ENCODE measurements at places on chromosomes 11 and 22.

GRCh38 chr22:41842996-41843970, 10.4 kb downstream of the SREBF2 start:
- no peak for DNase-seq

- DNase-seq, result no peak
Observed at GRCh38 chr11:92297567-92298553, 73.2 kb downstream of the FAT3 start.

DNA sequence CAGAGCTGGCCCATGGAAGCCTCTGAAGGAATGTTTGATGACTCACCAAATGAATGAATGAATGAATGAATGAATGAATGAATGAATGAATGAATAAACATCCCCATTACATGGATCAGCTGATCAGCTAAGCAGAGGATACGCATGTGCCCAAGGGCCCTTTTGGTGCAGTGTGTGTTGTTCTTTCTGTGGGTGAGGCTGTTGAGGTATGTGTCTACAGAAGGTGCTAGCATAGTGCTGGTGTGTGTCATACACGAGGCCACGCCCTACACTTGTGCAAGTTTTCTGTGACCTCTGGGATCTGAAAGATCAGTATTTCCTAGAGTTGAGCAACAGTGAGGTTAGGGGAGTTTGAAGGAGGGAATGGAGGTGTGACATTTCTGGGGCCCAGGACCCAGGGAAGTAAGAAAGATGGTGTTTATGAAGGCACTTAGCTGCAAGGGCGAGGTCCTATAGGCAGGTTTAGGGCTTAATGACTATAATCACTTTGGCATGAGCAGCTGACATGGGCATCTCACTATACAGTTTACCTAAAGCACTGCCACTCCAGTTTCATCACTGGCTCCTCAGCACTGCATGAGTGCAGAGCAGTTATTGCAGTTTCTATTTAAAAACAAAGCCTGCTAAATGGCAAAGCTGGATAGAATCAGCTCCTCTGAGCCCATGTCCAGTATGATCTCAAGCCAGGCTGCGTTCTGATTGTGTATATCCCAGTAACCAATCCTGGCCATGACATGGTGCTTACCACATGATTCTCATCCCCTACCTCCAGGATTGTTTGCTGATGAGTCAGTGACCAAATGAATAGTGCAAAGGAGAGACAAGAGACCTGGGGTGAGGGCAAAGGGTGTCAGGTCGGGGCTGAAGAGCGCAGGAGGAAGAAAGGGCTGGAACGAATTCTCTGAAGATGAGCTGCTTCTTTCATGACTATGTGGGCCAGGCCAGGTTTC, 36.4 kb upstream of the E2F8 start:
- DNase-seq, result no peak

DNA sequence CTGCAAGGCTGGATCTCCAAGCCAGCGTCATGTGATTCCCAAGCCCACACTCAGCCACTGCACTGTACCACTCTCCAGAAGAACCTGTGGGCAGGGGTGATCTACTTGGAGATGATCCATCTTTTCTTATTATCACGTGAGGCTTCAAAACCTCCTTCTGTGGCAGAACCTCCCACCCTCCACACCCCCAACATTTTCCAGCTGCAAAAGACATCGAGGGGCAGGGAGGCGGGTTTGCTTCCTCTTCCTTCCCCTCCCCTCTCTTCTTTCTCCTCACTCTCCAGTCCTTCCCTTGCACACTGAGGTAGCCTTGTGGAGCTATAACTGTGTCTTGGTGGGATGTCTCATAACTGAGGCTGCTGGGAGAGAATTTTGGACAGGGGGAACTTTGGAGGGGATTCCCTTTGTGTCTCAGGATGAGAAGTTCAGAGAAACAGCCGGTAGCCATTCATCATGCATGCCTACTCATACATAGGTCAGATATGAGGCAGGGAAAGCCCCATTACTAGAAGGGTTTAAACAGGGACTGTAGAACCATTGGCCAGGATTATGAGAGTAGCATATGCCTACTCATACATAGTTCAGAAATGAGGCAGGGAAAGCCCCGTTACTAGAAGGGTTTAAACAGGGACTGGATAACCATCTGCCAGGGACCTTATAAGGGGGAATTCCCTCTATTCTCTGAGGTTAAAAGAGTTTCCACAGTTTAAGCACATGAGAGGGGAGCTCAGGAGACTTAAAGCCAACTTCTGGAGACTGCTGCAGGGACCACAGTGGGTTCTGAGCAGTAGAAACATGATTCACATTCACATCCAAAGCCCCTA, 420.7 kb upstream of the CADM1 start:
- DNase-seq, result no peak

- no peak for DNase-seq
Observed at GRCh38 chr11:71169313-71169712, 83.1 kb downstream of the SHANK2 start.

DNA sequence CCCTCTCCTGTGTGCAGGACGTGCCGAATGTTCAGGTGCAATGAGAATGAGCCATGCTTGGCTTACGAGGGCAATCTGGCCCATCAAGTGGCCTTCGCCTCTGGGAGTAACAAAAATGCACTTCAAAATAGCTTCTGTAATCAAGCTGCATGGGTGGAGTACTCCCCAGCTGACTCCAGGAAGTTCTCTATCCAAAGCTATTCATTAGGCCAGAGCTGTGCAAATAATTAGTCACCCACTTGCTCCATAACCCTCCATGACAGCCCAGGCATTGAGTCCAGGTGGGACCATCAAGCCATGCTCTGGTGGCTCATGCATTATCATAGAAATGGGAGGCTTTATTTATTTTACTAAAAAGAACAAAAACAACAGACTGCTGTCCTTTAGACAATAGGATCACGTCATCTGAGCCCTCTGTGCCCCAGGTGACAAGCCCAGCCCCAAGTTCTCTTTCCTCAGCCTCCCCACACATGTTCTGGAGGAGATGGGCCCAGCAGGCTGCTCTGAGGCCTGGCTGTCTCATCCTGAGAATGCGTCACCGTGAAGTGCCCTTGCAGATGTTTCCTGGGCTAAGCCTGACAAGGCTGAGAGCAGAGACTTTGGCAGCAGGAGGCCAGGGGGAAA, 244.7 kb downstream of the ETS1 start:
- DNase-seq, result peak; percentile 26

DNA sequence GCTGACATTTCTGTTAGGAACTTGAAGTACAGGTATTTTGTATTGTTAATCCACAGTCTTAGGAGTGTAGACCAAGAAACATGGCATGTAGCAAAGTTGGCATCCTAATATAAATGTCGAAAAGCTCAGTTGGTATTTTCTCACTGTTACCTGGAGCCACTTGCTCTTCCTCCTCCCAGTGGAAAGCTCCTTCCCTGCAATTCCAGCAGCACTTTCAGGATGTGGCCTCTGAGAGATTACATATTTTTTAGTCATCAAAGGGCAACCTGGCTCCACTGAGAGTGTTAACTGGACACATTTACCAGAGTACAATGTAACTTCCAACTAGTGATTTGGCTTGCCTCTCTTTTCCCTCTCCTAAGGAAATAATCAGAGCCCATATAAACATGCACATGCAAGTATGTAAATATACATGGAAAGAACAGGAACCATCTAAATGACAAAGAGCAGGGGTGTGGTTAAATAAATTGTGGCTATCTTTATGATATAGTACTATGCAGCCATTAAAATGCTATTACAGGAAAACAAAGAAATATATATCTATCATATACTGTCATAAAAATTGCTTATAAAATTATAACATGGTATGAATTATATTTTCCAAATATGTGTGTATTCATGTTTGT, 14.3 kb upstream of the EED start:
- no peak for DNase-seq

- DNase-seq, result no peak
Observed at GRCh38 chr11:121717296-121717695, 264.5 kb upstream of the SORL1-AS1 start.

GRCh38 chr11:28730336-28730735, 622.1 kb downstream of the METTL15 start:
- no peak for DNase-seq

- no peak for DNase-seq
Observed at GRCh38 chr11:45079567-45079942, 66.9 kb upstream of the PRDM11 start.

GRCh38 chr11:130096823-130097222, 27.1 kb downstream of the APLP2 start:
- peak; percentile 59 for DNase-seq

DNA sequence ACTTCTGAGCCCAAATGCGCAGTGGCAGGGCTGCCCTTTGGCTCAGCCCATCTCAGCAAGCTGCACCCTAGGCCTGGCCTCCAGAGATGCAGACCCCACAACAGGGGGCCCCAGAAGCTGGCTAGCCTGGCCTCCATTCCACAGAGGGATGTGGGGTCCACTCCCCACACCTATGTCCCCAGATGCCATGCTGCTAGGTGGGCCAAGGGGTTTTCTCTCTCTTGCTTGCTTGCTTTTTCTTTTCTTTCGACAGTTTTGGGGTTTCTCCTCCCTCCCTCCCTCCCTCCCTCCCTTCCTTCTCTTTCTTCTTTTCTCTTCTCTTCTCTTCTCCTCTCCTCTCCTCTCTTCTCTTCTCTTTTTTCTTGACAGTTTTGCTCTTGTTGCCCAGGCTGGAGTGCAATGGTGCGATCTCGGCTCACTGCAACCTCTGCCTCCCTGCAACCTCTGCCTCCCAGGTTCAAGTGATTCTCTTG, 9.6 kb downstream of the SCARF2 start:
- DNase-seq, result no peak

GRCh38 chr11:117612177-117612576, 184.8 kb downstream of the DSCAML1 start:
- DNase-seq, result no peak

- no peak for DNase-seq
Observed at GRCh38 chr11:58958500-58958899, 19.2 kb downstream of the GLYATL1 start.

DNA sequence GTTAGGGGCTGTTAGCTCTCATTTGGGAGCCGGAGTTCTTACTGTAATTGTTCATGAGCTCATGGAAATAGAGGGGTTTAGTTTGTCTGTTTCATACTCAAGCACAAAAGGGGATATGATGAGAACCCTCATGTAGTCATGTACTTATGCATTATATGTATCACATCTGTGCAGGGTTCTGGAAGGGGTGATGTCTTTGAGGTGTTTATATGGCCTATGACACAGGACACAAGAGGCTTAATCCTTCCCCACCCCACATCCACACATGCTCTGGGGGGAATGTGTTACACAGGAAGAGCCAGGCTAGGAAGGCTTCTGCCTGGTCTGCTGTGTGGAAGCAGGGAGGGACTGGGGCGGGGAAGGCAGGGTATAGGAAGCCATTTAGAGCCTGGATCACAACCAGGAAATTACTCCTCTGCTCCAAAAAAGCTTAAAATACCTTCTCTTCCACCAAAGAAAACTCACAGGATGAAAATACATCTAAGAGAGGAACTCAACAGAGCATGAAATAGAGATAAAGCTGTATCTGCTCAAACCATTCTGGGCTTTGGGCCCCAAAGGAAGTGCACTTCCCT, 316.1 kb downstream of the TMEM135 start:
- no peak for DNase-seq

GRCh38 chr22:20724676-20725454, 49.0 kb upstream of the SERPIND1 start:
- no peak for DNase-seq

- no peak for DNase-seq
Observed at GRCh38 chr22:26860301-26860700, 202.9 kb downstream of the MIAT start.

DNA sequence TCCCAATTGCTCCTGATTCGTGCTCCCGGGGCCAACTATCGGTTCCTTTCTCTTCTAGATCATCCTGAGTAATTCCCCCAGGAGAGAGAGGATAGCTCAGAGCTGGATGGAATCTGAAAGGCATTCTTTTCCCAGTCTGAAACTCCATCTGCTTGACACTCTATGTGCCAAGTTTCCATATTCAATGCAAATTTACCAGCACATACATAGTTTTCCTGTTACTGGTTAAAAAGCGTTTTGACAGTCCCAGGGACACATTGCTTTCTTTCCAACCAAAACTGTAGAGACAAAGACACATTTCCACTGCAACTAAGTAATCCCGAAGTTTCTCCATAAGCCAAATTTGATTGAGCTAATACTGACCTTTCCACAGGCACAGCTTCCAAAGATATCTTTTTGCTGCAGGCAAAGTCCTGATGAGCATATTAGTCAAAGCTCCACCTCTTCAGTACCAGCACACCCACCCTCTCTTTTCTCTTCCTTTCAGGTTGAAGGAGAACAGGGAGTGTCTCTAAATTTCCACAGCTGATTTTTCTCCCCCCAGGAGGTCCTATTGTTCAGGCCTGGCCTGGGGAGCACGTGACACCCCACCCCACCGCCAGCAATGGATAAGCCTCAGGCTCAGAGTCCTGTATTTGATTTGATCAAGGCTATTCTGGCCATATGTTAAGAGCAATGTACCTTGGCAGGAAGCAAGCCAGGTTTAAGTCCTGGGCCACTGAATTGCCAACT, 9.7 kb upstream of the ANKK1 start:
- peak; percentile 53 for DNase-seq

DNA sequence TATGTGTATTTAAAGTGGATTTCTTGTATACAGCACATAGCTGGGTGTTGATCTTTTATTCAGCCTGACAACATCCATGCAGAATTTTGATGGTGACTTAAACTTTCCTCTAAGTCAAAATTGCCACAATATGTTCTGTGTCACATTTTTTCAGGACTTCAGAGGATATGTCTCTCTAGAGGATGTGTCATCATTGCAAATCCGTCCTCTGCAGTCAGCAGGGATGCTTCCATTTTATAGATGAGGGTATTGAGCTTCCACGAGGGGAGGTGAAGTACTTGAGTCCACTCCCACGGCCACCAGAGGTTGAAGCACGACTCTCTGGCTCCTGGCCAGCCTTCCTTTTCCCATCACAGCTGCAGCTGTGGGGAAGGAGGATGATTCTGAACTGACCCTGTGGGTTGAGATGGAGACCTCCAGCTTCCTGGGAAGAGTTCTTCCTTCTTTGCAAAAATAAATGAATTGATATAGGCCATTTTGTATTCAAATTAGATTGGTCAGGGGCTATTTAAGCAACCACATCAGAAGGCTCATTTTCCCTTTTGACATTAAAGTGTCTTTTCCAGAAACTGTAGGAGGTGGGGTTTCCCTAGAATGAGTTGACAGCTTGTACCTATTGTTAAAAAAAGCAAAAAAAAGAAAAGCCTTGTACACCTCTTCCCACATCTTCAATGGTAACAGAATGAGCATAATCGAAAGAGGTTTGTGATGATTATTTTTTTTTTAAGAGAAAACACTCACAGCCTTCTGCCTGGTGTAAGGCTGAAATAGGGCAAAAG, 55.2 kb upstream of the MYEOV start:
- no peak for DNase-seq

DNA sequence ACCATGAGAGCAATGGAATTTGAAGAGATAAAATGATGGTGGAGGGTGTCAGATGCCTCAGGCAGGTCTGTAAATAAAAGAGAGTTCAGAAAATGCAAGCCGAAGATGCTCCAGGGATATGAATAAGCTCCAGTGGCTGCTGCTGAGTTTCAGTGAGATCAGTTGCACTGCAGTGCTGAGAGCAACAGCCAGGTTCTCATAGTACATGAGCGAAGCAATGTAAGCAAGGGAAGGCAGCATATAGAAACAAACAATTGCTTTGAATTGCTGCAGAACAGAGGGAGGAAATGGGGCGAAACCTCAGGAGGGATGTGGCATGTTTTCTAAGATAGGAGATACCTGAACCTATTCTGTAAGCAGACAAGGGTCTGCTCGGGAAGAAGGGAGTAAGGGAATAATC, 369.5 kb downstream of the AASDHPPT start:
- DNase-seq, result no peak

GRCh38 chr11:128939591-128939990, 3.1 kb downstream of the TP53AIP1 start:
- no peak for DNase-seq

- DNase-seq, result no peak
Observed at GRCh38 chr11:111976767-111977145, 39.6 kb downstream of the DIXDC1 start.

GRCh38 chr11:75903276-75903675, 88.3 kb downstream of the UVRAG start:
- no peak for DNase-seq
